ENCODE measurements at places on chromosomes 1 and 21. TPM values are rescaled to one million over a fixed set of nuclear protein-coding genes. Genes with fewer than 3 reads are reported as not detected.

NR1I3 gene
- not detected for total RNA-seq

ANKRD13C gene
- 27.0 TPM for total RNA-seq

SYCP1 gene
- not detected for total RNA-seq

RGS13 gene
- total RNA-seq, result 0.64 TPM

NLRP3 gene
- total RNA-seq, result 2.3 TPM

TAS1R1 gene
- not detected for total RNA-seq

- no peak for DNase-seq
Observed at GRCh38 chr1:222454782-222455181, 93.1 kb downstream of the HHIPL2 start.

DNA sequence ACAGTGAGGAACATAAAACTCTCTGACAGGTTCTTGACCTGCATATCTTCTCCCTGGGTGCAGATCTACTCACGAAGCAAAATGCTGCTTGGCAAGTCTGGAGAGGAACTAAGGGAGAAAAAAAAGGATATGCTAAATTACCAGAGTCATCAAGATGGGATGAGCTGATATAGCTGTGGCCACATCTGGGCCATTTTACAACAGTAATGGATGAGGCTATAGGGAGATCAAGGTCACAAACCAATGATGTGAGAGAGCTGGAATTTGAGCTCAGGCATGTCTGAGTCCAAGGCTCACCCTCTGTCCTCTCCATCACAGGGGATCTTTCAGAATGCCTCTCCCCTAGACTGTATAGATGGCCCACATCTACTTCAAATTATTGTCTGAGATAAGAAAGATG lies 26.2 kb downstream of the ZMYND12 start:
- no peak for DNase-seq
